ENCODE measurements at places on chromosomes 7 and 10. TPM values are rescaled to one million over a fixed set of nuclear protein-coding genes. Genes with fewer than 3 reads are reported as not detected.

GRCh38 chr7:118214051-118214832 lies 10.3 kb upstream of the ANKRD7 start:
- H3K4me1 ChIP-seq, result peaks cover 8% of the 10 kb centered on the region
- peaks cover 9% of the 10 kb centered on the region for H3K36me3 ChIP-seq
- DNase-seq, result peak; percentile 40
- peak overlapping the region; percentile 82 for H3K4me3 ChIP-seq
- H3K27me3 ChIP-seq, result no peaks in the 10 kb centered on the region
- peak overlapping the region; percentile 76 for H3K27ac ChIP-seq

- peaks cover 9% of the 10 kb centered on the region for H3K27me3 ChIP-seq
- peak overlapping the region; percentile 50 for H3K4me3 ChIP-seq
- peaks cover 7% of the 10 kb centered on the region for H3K36me3 ChIP-seq
- peak overlapping the region; percentile 87 for H3K27ac ChIP-seq
- H3K4me1 ChIP-seq, result peaks cover 36% of the 10 kb centered on the region
These were observed 57.7 kb upstream of the ZNRF2 start for GRCh38 chr7:30226614-30227268.

Gene CROT
- 9.1 TPM for total RNA-seq

- peaks cover 8% of the 10 kb centered on the region for H3K36me3 ChIP-seq
- H3K4me1 ChIP-seq, result peaks cover 65% of the 10 kb centered on the region
- H3K27ac ChIP-seq, result peak overlapping the region; percentile 52
- peak overlapping the region; percentile 36 for H3K4me3 ChIP-seq
- no peaks in the 10 kb centered on the region for H3K27me3 ChIP-seq
- no peak for DNase-seq
These were observed 43.3 kb downstream of the ZMIZ1 start for GRCh38 chr10:79111846-79112614.

Gene IQUB
- 0.21 TPM for total RNA-seq

- DNase-seq, result no peak
- H3K4me3 ChIP-seq, result no peak overlapping the region
- no peak overlapping the region for H3K27ac ChIP-seq
- no peaks in the 10 kb centered on the region for H3K27me3 ChIP-seq
- H3K36me3 ChIP-seq, result no peaks in the 10 kb centered on the region
These were observed 568.5 kb downstream of the PTPRN2 start for GRCh38 chr7:158018971-158019645.

Gene ZNF394
- 19.2 TPM for total RNA-seq

Gene ANKRD30A
- not detected for total RNA-seq

GRCh38 chr7:96933067-96933645 lies 72.2 kb upstream of the DLX6 start:
- no peak overlapping the region for H3K4me3 ChIP-seq
- no peaks in the 10 kb centered on the region for H3K4me1 ChIP-seq
- H3K27ac ChIP-seq, result no peak overlapping the region
- no peak for DNase-seq
- peaks cover 12% of the 10 kb centered on the region for H3K27me3 ChIP-seq

Gene AMPH
- total RNA-seq, result not detected

- no peaks in the 10 kb centered on the region for H3K36me3 ChIP-seq
- H3K27me3 ChIP-seq, result peaks cover 4% of the 10 kb centered on the region
- H3K27ac ChIP-seq, result no peak overlapping the region
- H3K4me3 ChIP-seq, result no peak overlapping the region
These were observed 20.6 kb upstream of the PWWP2B start for GRCh38 chr10:132376394-132376851.

DNA sequence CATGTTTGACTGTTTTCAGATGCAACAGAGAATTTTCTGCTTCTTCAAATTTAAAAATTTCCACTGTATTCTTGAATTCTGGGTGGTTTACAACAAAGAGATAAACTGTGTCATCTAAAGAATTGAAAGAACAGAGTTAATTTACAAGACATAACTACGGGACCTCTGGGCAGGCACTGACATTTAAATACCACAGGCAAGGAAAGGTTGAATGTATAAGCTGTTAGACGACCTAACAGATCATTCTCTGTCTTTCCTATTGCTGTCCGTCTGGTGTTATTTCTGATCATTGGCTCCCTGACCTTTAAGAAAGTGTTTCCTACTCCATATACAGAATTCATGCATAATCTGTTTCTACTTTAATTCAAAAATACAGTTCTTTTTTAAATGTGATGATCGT lies 15.5 kb upstream of the PON3 start:
- peaks cover 13% of the 10 kb centered on the region for H3K4me1 ChIP-seq
- no peak overlapping the region for H3K27ac ChIP-seq
- DNase-seq, result no peak
- H3K4me3 ChIP-seq, result no peak overlapping the region

DNA sequence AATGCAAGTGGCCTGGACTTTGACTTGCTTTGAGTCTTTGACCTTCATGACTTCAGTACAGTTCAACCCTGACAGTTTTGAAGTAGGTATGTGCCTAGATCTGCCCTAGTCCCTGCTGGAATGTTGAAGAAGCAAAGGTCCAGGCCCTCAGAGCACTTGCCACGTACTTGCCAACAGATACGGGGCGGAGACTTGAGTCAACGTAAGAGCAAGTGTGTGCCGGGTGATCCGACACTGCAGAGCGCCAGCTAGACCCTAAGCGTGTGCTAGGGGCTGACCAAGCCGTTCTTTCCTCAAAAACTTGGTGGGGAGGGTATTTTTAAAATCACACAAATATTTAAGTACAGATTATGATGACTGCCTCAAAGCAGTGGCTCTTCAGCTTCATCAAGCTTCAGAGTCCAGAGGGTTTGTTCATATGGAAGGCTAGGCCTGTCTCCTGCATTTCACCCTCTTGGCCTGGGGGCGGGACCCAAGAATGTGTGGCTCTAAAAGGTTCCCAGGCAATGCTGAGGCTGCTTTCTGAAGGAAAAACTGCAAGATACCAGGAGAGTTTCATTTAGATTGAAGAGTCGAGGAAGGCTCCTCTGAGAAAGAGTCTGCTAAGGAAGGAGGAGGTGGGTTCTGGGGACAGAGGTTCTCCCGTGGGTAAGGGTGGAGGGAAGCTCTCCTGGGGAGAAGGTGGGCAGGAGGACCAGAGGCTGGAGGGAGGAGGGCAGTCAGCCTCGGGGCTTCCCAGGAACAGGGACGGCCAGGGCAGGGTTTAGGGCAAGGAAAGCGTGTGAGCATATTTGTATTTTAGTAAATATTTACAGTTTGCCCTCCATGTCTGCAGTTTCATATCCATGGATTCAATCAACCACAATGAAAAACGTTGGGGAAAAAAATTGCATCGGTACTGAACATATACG lies 160.3 kb downstream of the EGFR start:
- H3K36me3 ChIP-seq, result peaks cover 18% of the 10 kb centered on the region
- H3K4me3 ChIP-seq, result no peak overlapping the region
- no peaks in the 10 kb centered on the region for H3K27me3 ChIP-seq
- DNase-seq, result no peak
- H3K27ac ChIP-seq, result no peak overlapping the region

- no peak overlapping the region for H3K27ac ChIP-seq
- no peaks in the 10 kb centered on the region for H3K36me3 ChIP-seq
- no peak for DNase-seq
- H3K27me3 ChIP-seq, result no peaks in the 10 kb centered on the region
These were observed 326.5 kb upstream of the SEMA3C start for GRCh38 chr7:81245353-81245752.

Gene NRAP
- total RNA-seq, result not detected

- H3K4me1 ChIP-seq, result peaks cover 9% of the 10 kb centered on the region
- H3K4me3 ChIP-seq, result no peak overlapping the region
- no peak for DNase-seq
- H3K27ac ChIP-seq, result no peak overlapping the region
These were observed 113.9 kb downstream of the ETV1 start for GRCh38 chr7:13875496-13876074.

GRCh38 chr7:123538897-123539296 lies 4.5 kb upstream of the IQUB start:
- DNase-seq, result no peak
- peaks cover 5% of the 10 kb centered on the region for H3K27me3 ChIP-seq

Gene CD36
- total RNA-seq, result not detected

DNA sequence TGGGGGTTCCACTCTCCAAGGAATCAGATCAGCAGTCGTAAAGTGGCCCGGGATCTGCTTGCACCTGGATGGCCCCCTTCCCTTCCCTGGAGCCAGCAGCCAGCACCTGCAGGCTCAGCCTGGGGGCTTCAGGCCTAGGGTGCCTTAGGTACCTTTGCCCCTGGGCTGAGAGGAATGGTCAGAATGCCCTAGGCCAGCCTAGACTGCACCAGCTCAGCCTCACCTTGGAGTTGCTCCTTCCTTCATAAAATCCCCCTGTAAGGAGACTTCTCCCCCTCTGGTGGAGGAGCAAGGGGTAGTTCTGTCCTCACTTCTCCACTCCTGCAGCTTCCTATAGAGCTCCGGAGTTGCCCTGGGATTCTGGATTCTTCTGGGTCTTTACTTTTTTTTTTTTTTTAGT lies 32.4 kb upstream of the LBX1 start:
- no peak overlapping the region for H3K27ac ChIP-seq
- H3K27me3 ChIP-seq, result peaks cover 29% of the 10 kb centered on the region
- H3K36me3 ChIP-seq, result no peaks in the 10 kb centered on the region
- H3K4me1 ChIP-seq, result no peaks in the 10 kb centered on the region
- H3K4me3 ChIP-seq, result no peak overlapping the region

Gene HECW1
- total RNA-seq, result 0.17 TPM

Gene PAPSS2
- total RNA-seq, result 12.6 TPM

DNA sequence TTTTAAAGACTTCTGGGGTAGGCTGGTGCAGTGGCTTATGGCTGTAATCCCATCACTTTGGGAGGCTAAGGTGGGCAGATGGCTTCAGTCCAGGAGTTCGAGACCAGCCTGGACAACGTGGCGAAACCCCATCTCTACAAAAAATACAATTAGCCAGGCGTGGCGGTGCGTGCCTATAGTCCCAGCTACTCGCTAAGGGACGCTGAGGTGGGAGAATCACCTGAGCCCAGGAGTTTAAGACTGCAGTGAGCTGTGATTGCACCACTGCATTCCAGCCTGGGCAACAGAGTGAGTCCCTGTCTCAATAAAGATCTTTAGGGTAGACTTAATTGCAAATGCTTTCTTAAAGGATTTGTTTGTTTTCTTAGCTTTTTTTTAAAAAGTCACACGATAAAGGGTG lies 29.3 kb downstream of the PTPN12 start:
- no peak for DNase-seq
- H3K4me3 ChIP-seq, result no peak overlapping the region
- H3K4me1 ChIP-seq, result peaks cover 29% of the 10 kb centered on the region
- H3K27ac ChIP-seq, result no peak overlapping the region

- DNase-seq, result no peak
- H3K4me3 ChIP-seq, result no peak overlapping the region
- peaks cover 1% of the 10 kb centered on the region for H3K36me3 ChIP-seq
- no peaks in the 10 kb centered on the region for H3K4me1 ChIP-seq
- no peak overlapping the region for H3K27ac ChIP-seq
These were observed 5.0 kb downstream of the TSPAN33 start for GRCh38 chr7:129149511-129149910.

- no peak overlapping the region for H3K4me3 ChIP-seq
- H3K27me3 ChIP-seq, result peaks cover 22% of the 10 kb centered on the region
- no peak for DNase-seq
- H3K4me1 ChIP-seq, result no peaks in the 10 kb centered on the region
These were observed 64.2 kb downstream of the ARMC3 start for GRCh38 chr10:22992075-22992474.

Gene DPCD
- 11.7 TPM for total RNA-seq

- H3K36me3 ChIP-seq, result peaks cover 7% of the 10 kb centered on the region
- H3K27ac ChIP-seq, result no peak overlapping the region
- no peaks in the 10 kb centered on the region for H3K27me3 ChIP-seq
These were observed 67.0 kb upstream of the CFAP46 start for GRCh38 chr10:133009218-133009950.

Gene MYH16
- total RNA-seq, result 0.97 TPM

DNA sequence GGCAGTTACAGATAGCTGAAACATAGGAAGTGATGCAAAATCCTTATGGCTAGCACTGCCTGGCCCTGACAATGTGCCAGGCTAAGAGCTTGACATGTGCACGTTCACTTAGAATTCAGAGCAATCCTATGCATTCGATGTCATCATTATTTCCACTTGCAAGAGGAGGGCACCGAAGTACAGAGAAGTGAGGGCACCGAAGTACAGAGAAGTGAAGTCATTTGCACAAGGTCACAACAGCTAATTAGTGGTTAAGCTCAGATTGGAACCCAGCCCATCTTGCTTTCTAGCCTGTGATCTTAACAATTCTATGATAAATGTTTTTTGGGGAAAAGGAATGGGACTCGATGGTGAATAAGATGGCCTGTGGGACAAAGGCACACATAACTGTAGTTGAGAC lies 73.4 kb downstream of the ARHGAP22 start:
- H3K27me3 ChIP-seq, result peaks cover 55% of the 10 kb centered on the region
- DNase-seq, result no peak
- H3K4me3 ChIP-seq, result no peak overlapping the region
- no peaks in the 10 kb centered on the region for H3K4me1 ChIP-seq
- H3K27ac ChIP-seq, result no peak overlapping the region

DNA sequence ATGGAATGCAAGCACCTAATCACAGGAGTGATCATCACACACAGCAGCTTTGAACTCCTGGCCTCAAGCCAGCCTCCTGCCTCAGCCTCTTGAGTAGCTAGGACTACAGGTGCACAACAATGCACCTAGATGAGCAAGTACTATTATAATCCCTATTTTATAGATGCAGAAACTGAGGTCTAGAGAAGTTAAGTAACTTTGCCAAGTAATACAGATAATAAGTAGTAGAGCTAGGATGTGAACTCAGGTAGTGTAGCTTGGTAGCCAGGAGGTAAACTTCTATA lies 33.7 kb downstream of the DNAJC12 start:
- DNase-seq, result no peak
- no peak overlapping the region for H3K27ac ChIP-seq
- no peaks in the 10 kb centered on the region for H3K27me3 ChIP-seq
- peaks cover 12% of the 10 kb centered on the region for H3K4me1 ChIP-seq

- no peaks in the 10 kb centered on the region for H3K27me3 ChIP-seq
- no peaks in the 10 kb centered on the region for H3K4me1 ChIP-seq
- DNase-seq, result no peak
- no peaks in the 10 kb centered on the region for H3K36me3 ChIP-seq
- H3K27ac ChIP-seq, result no peak overlapping the region
These were observed 265.9 kb upstream of the SORCS1 start for GRCh38 chr10:107430446-107430845.

Measured in Calu3 (cell line).